ENCODE measurements at places on chromosomes 16 and 17.
A peak's percentile ranks its signal among the peaks of the same experiment; 100 is the strongest.

DNA sequence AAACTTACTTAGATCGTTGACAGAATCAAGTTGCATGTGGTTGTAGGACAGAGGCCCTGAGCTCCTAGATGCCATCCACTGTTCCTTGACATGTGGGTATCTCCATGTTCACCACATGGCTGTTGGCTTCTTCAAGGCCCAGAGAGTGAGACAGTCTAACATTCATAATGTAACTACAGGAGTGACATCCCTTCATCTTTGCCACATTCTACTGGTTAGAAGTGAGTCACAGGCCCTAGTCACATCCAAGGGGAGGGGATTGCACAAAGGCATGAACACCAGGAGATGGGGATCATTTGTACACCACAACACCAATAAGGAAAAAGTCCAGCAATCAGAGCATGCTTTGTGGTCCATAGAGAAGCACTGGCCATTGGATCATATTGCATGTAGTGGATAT lies 56.6 kb downstream of the WSCD1 start:
- no peak for DNase-seq

DNA sequence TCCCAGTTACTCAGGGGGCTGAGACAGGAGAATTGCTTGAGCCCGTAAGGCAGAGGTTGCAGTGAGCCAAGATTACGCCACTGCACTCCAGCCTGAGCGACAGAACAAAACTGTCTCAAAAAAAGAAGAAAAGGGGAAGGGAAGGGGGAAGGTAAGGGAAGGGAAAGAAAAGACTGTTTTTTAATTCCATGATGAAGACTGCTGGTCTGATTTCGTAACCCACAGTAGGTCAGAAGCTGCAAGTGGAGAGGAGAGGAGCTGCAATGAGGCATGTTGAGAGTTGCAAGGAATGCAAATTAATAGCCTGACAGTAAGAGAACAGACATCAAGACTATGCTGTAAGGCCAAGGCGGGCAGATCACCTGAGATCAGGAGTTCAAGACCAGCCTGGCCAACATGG lies 33.3 kb downstream of the HELZ start:
- DNase-seq = no peak

DNA sequence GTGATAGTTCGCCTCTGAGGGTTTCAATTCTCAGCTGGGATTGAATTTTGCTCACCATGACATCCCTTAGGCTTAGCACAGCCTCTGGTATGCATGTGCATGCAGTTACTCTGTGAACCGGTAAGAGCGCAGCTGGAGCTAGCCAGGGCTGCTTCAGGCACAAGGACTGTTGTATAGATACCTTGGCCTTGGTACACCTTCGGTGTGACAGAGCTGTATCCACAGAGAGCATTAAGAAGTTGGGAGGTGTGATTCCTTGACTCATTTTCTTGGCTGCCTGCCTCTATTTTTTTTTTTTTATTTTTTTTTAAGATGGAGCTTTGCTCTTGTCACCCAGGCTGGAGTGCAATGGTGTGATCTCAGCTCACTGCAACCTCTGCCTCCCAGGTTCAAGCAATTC lies 2.2 kb upstream of the NUTF2 start:
- no peak for DNase-seq

- DNase-seq = no peak
Measured at GRCh38 chr16:2527071-2527783, 4.0 kb downstream of the CEMP1 start.

GRCh38 chr16:10181196-10182162 lies 749 bp downstream of the GRIN2A start:
- DNase-seq = peak; percentile 77

GRCh38 chr16:66973716-66974115 lies 12.7 kb downstream of the CES3 start:
- no peak for DNase-seq

DNA sequence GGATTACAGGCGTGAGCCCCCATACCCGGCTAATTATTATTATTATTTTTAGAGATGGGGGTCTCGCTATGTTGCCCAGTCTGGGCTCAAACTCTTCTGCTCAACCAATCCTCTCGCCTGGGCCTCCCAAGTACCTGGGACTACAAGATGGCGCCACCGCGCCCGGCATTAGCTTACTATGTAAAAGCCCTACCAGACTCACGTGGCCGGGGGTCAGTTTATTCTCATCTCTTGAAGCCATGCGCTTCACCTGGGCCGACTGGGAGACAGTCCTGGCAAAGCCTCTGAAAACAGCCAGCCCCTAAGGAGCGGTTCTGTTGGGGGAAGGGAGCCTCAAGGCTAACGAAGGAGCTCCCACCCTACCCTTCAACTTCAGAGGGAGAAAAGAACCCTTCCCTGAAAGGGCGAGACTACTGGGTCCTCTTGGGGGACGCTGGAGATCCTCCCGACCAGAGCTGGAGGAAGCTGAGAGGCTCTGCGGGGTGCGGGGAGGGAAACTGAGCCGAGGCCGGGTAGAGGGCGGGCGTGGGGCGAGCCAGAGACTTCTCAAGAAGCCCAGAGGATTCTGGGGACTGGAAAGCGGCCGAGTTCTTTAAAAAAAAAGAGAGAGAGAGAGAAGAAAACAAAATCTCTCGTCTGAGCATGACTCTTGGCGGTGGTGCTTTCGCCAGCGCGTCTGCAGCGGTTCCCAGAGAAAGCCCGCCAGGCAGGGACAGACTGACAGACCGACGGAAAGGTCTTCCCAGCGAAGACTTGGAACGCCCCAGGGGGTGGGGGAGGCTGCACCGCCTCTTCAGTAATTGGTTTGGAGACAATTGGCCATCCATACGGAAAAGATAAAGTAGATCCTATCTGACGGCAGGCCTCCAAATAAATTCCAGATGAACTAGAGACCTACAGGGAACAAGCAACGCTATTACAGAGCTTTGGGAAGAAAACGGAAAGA lies 5.6 kb upstream of the TUBG2 start:
- no peak for DNase-seq

DNA sequence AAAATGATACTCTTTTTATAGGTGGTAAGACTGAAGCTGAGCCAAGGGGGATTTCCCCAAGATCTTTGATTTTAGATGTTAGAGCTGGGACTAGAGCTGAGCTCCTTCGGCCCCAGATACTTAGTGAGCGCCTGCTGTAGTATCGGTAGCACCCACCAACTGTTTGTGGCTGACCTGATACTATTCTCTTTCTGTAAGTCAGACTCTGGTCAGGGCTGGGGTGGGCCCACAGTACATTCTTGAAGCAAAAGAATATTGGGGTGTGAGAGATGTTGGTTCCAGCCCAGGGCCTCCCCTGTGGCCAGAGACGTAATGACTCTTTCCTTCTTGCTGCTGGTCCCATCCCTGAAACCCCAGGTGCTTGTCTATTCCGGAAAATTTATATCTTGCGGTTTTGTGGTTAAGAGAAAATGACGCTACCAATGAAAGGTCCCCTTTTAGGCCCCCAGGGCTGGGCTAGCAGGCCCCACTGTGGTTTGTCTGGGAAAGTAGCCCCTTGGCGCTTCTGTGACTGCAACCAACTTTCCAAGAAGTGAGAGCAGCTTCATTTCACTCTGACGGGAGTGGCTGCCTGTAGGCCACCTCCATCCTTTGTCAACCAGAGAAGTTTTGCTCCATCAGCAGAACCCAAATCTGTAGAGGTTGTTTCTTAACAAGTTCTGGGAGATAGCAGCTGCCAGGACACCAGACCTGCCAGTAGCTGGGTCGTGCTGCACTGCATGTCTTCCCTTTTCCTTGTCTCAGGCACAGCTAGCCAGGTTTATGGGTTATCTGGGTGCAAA lies 86.4 kb upstream of the LGALS9 start:
- no peak for DNase-seq

GRCh38 chr17:78558989-78559388 lies 18.2 kb downstream of the DNAH17 start:
- no peak for DNase-seq

GRCh38 chr16:66950971-66951790 lies 9.9 kb upstream of the CES3 start:
- DNase-seq = no peak

GRCh38 chr17:64392300-64392699 lies 1.6 kb upstream of the PECAM1 start:
- no peak for DNase-seq

GRCh38 chr17:50683434-50684287 lies 24.1 kb downstream of the ANKRD40 start:
- DNase-seq = no peak

DNA sequence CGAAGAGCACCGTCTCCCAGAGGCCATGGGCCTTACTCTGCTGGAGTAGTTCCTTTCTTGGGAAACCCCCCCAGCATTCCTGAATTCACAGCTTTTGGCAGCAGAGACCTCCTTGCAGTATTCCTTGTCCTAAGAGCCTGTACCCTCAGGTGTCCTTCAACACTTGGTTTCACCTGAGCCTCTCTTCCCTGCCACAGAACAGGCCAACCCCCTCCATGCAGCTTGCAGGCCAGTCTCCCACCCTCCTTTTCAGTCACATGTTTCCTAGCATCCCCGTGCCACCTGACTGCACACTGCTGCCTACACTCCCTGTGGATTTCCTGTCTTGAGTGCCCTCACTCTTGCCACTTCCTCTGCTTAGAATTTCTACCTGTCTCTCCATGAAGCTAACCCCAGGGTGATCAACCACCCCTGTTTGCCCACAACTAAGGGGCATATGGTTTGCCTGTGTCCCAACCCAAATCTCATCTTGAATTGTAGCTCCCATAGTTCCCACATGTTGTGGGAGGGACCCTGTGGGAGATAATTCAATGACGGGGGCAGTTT lies 65.5 kb downstream of the DYNLRB2 start:
- no peak for DNase-seq

DNA sequence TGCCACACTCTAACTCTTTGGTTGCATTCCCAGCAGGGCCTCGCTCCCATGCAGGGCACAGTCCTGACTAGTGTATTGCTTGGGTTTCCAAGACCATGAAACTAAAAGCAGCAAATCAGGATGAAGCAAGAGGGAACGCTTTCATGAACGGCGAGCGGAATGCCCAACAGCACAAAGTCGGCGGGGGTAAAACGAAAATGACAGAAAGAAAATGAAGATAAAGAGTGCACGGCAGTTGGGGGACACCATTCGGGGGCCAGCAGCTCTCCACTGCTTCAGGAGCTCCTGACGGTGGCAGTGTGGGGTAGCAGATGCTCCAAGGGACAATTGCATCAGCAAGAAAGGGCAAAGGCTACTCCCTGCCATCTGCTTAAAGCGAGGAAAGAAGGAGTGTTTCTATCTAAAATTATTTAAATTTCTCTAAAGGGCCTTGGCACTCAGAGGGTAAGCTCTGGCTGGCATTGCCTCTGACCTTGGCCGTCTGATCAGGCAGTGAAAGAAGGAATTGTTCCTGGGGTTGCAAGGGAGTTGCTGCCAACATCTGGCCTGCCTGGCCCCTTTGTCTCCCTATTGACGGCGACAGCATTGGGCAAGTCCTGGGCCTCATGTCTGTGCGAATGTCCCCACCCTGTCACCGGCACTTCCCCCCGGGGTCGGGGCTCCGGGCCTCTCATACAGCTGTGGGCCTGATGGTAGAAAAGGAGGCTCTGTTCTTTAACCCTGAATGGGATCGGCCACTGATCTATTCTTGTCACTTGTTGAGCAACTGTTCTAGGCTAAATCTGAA lies 138.2 kb downstream of the CMIP start:
- peak; percentile 68 for DNase-seq

DNA sequence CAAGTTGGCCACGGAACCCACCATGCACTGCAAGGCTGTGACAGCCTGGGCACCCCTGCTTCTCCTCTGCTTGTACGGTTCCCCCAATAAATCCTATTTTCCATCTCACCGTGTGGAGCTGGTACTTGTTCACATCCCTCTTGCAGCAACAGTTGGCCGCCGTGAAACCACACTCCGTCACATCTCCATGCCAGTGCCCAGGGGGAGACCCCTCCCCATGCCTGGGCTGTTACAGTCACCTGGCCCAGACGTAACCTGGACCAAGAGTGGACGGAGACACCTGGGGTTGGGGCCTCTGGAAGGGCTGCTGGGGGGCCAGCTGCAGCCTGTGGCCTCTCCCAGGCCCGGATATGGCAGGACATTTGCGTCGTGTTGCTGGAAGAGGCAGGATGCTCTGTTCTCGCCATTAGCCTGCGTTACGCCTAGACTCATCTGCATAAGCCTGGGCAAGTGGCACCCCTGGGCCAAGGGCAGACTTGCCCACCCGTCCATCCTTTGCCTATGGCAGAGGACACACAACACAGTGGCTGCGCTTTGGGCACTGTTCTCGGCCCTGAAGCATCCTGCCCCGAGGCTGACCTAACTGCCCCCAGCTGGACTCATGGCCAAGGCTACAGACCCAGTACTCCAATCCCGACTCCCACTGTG lies 14.2 kb upstream of the KREMEN2 start:
- no peak for DNase-seq

DNA sequence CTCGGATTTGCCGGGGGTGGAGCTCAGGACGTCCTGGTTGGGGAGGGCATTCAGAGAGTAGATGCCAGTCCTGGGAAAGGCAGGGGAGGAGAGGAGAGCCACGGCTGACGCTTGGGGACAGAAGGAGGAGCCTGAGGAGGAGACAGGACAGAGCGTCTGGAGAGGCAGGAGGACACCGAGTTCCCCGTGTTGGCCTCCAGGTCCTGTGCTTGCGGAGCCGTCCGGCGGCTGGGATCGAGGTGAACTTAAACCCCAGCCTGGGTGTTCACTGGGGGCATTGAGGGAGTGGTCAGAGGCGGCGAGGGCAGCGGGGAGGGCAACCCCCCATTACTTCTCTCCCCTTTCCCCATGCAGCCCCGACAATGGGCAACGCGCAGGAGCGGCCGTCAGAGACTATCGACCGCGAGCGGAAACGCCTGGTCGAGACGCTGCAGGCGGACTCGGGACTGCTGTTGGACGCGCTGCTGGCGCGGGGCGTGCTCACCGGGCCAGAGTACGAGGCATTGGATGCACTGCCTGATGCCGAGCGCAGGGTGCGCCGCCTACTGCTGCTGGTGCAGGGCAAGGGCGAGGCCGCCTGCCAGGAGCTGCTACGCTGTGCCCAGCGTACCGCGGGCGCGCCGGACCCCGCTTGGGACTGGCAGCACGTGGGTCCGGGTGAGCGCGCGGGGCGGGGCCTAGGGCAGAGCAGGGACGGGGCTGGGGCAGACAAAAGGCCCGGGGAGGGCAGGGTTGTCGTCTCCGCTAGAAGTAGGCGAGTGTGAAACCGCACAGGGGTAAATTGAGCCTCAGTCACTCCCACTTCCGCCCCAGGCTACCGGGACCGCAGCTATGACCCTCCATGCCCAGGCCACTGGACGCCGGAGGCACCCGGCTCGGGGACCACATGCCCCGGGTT lies 3.7 kb downstream of the NOL3 start:
- DNase-seq = peak; percentile 51

- DNase-seq = no peak
Measured at GRCh38 chr16:12207939-12208338, 231.4 kb downstream of the SNX29 start.

GRCh38 chr17:17780922-17781590 lies 55.7 kb downstream of the SREBF1 start:
- no peak for DNase-seq

- peak; percentile 19 for DNase-seq
Measured at GRCh38 chr16:79286646-79287423, 313.7 kb downstream of the MAF start.

- DNase-seq = no peak
Measured at GRCh38 chr16:7381671-7382070, 49.0 kb downstream of the RBFOX1 start.

- DNase-seq = no peak
Measured at GRCh38 chr16:6009151-6009550, 911.6 kb upstream of the EEF2KMT start.

- DNase-seq = no peak
Measured at GRCh38 chr16:2717383-2718263, 2.4 kb downstream of the PRSS27 start.

- no peak for DNase-seq
Measured at GRCh38 chr17:35725802-35726126, 5.7 kb upstream of the RASL10B start.
